ENCODE measurements at places on chromosomes 6 and 20.

DNA sequence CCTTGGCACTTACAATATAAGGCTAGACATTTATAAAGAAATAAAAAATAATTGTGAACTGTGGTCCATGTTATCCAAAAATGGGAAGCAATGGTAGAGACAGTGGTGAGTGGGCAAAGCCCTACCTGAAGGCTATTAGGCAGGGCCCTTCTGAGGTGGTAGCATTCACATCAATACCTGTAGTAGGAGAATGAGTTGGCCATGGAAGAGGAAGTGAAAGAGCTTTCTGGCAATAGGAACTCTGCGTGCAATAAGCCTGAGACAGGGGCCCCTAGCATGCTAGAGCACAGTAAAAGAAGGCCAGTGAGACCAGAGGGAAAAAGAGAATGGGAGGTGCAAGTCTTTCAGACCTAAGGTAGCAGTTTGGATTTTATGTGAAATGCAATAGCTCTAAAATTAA lies 754.5 kb downstream of the PTPRT start:
- DNase-seq = no peak

- no peak for DNase-seq
Observed at GRCh38 chr6:84065693-84066290, 32.2 kb downstream of the MRAP2 start.

- DNase-seq = no peak
Observed at GRCh38 chr6:116035616-116036015, 25.1 kb downstream of the FRK start.

GRCh38 chr6:161837854-161838253 lies 564.0 kb upstream of the AGPAT4 start:
- DNase-seq = no peak

DNA sequence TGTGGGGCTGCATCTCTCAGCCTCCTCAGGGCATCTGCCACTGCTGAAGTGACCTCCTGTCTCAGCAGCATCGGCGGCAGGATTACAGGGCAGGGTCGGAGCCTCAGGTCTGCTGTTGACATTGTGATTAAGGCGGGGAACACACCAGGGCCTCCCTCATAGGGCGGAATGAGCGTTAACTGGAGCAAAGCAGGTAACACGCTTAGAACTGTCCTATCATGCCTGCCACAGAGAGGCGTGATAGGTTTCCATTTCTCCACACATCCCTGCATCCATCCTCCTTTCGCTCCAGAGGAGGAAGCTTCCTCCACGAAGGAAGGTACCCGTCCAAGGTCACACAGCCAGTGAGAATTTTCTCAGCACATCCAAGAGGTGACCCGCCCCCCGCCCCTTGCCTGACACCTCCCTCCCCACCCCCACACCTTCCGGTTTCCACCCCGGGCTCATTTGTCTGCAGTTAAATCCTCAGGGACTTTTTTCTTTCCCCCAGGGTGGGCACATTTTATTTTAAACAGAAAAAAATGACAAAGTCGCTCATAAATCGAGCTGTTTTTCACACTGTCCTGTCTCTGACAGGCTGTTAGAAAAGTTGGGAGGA lies 200.8 kb downstream of the TFAP2C start:
- no peak for DNase-seq

DNA sequence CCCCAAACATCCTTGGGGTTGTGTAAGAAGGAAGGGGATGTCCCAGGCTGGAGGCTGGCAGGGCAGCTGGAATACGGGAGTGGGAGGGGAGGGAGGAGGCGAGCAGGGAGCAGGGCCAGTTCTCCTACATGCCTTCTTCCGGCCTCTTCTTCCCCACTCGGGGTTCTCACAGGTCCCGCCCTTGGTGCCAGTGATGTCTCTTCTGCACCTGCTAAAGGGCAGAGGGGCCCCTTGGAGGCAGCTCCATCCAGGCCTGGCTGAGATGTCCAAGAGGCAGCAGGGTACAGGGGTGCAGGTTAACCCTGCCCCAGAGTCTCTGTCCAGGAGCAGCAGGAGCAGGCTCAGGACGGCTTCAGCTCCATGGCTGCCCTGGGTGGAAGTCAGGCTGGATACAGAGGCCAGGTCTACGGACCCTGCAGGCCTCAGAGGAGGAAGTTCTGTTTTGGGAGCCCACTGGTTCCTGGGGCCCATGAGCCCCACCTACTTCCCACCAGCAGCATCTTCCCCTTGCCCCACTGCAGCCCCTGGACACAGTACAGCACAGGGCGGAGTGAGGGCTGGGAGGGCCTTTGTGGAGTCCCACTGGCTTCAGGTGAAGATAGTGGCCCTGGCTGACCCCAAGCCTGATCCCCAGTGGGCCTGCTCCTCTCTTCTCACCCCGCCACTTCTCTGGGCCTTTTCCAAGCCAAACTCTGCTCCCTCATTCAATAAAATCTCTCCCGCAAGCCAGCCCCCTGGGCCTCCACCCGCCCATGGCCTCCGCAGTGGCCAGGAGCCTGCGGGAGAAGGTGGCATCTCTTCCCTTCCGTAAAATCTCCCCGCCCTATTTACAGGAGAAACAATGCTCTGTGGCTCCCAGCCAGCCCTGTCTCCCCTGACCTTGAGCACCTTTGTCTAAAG lies 60.4 kb downstream of the YTHDF1 start:
- no peak for DNase-seq

- no peak for DNase-seq
Observed at GRCh38 chr6:4567141-4567540, 209.1 kb upstream of the CDYL start.

DNA sequence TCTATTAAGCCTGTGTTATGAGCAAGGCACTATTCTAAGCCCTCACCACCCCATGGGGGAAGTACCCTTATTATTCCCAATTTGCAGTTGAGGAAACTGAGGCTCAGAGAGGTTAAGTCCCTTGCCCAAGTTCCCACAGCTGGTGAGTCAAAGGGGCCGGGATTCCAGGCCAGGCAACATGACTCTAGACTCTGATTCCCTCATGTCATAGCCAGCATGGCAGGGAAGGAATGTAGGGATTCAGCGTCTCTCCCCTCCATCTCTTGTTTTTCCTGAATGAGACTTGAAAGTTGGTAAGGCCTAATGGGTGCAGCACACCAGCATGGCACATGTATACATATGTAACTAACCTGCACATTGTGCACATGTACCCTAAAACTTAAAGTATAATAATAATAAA lies 6.7 kb downstream of the C6orf132 start:
- no peak for DNase-seq

- no peak for DNase-seq
Observed at GRCh38 chr6:42300701-42301100, 83.0 kb upstream of the MRPS10 start.

DNA sequence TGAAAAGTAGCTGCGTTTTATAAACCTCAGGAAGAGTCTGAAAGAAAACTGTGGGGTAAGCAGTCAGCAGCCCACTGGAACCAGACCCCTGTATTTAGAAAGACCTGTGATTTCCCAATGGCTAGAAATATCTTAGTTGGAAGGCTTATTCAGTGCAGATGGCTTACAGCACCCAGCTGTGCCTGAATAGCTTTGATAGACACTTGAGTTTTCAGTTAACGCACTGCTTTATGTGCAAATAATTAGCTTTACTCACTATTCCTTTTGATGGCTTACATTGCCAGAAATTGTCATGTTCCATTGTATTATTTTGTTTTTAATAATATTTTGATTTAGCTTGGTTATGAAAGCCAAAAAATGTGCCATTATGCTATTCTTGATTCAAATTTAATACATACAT lies 465.3 kb upstream of the SYNCRIP start:
- DNase-seq = no peak

Data from gastrocnemius medialis (tissue), 4 donors.